ENCODE measurements at places on chromosomes 6 and 20.

- DNase-seq = no peak
Measured at GRCh38 chr6:42417641-42418112, 34.0 kb downstream of the TRERF1 start.

DNA sequence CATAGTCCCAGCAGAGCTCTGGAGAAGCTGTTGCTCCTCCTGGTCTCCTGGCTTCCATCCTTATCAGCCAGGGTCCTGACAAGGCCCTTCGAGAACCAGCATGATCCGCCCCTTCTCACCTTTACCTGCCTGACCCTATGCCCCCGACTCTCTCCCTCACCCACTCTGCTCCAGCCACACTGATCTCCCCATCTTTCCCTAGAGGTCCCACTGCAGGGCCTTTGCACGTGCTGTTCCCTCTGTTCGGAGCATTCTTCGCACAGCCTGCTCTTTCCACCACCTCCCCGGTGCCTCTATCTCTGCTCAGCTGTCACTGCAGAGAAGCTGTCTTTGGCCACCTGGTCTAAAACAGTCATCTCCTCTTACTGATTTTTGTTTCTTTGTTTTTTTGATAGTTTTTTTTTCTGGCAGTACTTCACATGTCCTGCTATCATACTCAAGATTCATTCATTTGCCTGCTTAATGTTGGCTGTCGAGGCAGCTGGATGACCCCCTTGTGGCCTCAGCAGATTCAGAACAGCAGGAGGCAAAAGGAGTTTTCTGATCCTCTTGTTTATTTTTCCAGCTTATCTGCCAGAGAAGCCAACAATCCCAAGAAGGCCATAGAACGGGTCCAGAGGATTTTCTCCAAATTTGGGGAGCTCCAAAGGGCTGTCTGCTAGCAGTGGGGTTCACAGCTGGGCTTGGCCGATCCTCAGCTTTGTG is 1.6 kb upstream of the PTGIS start:
- no peak for DNase-seq

DNA sequence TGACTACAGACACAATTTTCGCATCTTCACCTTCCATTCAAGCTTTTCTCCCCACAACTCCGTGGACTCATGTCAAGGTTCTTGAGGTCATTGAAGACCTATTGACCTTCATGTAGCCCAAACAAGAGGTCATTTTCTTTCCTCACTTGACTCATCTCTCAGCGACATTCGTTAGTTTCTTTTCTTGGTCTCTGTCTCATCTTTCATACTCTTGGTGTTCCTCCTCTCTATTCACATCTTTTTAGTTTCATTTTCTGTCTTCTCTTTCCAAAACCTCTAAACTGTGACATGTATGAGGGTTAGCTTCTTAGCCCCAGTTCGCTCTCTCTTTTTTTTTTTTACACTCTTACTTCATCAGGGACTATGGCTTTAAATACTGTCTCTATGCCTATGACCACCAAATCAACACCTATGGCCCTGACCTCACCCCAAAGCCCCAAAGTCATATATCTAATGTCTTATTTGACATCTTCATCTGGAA is 128.6 kb upstream of the BACH2 start:
- DNase-seq = no peak

DNA sequence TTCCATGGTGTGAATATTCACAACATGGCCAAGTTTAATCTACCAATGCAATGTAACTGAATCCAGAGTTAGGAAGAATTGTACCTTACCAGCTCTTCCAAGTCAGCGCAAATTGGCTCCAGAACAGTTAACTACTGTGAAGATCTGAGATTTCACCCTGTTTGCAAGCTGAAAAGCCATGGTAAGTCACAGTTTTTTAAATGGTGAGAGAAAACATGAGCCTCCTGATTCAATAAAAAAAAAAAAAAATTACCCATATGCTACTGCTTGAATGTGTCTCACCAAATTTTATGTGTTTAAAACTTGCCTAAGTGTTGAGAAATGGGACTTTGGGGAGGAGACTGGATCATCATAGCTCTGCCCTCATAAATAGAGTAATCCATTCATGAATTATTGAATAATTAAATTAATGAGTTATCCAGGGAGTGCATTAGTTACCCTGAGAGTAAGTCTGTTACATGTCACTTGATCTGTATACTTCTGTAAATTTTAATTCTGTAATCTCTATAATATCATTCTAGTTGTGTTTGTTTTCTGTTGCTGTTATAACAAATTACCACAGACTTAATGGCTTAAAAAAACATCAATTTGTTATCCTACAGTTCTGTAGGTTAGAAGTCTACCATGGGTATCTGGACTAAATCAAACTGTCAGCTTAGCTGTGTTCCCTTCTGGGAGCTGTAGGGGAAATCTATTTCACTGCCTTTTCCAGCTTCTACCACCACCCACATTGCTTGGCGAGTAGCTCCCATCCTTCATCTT is 1355.9 kb downstream of the GRIK2 start:
- peak; percentile 5 for DNase-seq

- DNase-seq = no peak
Measured at GRCh38 chr6:41624621-41625380, 13.5 kb upstream of the MDFI start.
